ENCODE measurements at places on chromosomes 6 and 20.

GRCh38 chr6:54913211-54913610 lies 66.6 kb downstream of the FAM83B start:
- DNase-seq, result no peak

DNA sequence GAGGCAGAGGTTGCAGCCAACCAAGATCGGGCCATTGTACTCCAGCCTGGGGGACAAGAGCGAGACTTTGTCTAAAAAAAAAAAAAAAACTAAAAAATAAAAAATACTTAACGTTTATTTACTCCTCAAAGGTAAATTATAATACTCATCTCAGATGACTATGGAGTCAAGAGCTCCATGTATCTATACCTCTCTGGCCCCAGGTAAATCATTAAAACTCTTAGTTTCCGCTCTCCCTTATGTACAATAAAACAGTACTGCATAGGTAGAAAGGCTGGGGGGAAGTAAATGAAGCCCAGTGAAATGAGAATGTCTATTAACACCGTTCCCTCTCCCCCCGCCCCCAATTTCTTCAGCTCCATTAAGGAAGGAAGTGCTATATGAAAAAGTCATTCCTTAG lies 1.2 kb downstream of the SRSF12 start:
- no peak for DNase-seq

DNA sequence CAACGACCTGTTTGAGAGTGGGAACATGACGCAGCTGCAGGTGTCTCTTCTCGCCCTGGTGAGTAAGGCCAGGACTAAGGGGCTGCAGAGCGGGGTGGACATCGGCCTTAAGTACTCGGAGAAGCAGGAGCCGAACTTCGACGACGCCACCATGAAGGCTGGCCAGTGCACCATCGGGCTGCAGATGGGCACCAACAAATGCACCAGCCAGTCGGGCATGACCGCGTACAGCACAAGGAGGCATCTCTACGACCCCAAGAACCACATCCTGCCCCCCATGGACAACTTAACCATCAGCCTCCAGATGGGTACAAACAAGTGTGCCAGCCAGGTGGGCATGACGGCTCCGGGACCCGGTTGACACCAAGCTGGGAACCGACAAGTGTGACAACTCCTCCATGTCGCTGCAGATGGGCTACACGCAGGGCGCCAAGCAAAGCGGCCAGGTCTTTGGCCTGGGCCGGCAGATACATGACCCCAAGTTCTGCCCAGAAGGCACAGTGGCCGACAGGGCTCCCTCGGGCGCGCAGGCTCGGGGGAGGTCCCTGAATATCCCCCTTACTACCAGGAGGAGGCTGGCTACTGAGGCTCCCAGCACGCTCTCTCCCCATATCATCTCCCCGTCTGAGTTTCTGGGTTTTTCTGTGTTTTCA lies 15.9 kb upstream of the AMD1 start:
- DNase-seq, result no peak

DNA sequence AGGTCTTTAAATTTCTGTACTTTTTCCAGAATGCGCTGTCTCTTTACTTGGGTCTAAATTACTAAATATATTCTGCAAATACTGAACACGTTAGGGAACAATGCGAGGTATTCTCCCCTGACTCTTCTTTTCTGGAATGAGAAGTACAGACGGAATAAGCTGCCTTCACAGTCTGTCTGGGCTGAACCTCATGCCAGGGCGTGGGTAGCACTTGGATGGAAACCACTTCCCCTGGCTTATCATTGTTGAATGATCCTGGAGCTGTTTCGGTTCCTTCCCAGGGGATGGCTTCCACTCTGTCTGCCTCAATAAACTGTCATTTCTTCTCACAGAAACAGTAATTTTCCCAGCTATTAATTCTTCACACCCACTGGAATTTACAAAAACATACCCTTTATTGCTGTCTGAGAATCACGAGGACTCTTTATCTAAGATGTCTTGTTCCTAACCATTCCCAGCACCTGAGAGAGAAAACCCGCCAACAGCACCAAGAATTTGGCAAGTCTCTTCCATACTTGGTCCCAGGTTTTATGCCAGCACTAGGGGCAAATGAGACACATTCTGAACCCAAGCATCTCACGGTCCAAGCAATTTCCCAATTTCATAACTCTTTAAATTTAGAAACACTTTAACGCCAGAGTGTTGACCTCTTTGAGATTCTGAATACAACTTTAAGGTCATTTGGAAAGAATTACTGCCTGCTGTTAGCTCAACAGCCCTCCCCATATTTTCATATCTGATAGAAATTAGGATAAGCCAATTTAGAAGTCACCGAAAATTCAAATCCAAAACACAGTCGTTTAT lies 43.2 kb upstream of the ADGRF5 start:
- DNase-seq, result no peak

DNA sequence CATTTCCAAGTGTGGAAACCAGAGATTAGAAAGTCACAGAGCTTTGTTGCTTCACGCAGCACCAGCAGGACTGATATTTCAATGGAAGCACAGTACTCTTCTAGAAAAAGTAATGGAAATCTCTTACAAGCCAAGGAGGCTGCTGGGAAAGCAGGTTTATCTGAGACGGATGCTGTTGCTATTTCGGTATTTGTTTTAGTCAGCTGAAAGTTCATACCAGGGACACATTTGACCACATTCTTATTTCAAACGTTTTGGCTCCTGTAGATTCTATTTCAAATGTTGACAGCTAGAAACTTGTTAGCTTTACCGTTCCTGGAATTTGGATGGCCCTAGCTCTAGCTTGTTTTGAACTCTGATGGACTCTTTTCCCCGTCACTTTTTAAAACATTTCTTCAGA lies 3.7 kb upstream of the TMEM242 start:
- DNase-seq, result no peak

- DNase-seq, result no peak
These were observed 634.0 kb upstream of the PTCHD4 start for GRCh38 chr6:48744948-48745347.

DNA sequence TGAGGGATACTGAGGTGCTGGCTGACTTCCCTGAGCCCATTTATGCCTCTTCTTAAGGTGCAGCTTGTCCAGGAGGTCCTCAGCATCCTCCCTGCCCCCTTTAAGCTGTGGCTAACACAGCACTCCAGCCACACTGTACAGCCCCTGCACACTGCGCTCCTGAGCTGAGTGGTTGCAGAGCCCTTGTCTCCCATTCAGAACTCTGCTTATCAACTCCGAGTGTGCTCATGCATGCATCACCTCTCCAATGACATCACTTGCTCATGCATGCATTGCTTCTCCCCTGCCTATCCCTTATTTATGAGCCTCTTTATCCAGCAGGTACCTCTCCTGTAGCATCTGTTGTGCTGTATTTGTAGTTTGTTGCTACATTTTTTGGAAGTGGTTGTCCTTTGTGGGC lies 124.6 kb downstream of the AIG1 start:
- no peak for DNase-seq

GRCh38 chr20:60300374-60300773 lies 342.2 kb downstream of the CDH26 start:
- DNase-seq, result no peak

- peak; percentile 14 for DNase-seq
These were observed 118.9 kb downstream of the ARMC2 start for GRCh38 chr6:108966855-108967755.

GRCh38 chr6:51301962-51302361 lies 483.3 kb downstream of the TFAP2B start:
- DNase-seq, result no peak

DNA sequence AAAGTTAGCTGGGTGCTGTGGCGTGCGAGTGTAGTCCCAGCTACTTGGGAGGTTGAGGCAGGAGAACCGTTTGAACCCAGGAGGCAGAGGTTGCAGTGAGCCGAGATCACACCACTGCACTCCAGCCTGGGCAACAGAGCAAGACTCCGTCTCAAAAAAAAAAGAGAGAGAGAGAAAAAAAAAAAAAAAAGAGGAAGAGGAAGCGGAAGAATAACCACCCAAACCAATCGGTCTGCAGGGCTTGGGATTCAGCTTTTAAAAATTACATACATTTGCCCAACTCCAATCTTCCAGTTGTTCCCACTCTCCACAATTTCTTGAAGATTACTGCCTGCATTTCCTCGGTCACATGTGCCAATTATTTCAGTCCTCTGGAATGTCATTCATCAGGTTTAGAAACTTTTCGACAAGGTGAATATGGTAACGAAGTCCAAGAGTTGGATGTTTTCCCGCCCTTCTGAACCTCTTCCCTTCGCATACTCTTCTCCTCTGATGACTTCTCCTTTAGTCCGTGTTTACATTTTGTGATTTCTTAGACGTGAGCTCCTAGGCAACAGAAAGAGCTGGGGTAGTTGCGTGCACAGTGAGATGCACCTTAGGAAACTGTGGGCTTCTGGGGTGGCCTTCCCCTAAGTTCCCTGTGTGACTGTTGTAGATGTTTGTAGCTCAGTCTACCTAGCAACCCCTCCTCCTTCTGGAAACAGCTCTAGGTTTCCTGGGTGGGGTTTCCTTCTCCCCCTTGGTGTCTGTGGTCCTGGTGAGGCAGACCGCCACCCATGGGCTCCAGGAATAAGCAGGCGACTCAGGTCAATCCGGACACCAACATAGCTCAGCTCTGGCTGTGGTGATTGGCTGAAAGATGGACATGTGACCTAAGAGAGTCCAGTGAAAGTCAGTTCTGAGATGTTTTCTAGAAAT lies 63.0 kb upstream of the NCOA3 start:
- DNase-seq, result no peak

- no peak for DNase-seq
These were observed 87.7 kb downstream of the THEMIS start for GRCh38 chr6:127812985-127813698.

DNA sequence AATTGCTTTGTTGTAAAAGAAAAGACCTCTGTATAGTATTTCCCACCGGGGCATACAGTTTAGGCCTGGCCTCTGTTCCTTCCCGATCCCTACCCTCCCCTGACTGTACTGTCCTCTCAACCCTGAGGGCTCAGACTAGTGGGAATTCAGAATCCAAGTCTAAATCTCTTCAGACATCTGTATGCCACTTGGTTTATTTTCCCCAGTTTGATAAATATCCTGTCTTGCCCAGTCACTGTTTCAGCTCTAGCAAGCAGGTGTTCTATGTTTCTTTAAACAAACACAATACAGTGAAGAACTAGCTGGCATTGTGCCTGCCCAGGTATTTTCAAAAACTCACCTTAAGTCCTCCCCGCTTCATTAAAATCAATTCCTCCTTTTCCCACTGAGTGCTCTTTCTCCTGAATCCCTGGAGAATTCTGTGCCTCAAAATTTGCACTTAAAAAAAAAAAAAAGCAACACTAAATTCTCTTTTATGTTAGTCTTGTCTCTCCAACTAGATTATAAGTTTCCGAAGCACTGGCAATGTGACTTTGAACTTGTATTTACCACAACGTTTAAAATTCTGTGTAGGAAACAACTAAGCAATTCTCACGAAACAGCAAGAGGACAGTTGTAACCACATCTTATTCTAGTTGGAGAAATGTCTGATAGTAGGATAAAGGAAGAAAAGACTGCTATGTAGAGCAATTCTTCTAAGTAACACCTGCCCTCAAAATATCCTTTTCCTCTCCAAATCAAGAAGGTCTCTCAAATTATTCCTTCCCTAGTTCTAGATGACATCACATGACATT lies 112.0 kb upstream of the CARMIL1 start:
- no peak for DNase-seq

GRCh38 chr6:130282234-130282995 lies 59.7 kb upstream of the SAMD3 start:
- DNase-seq, result no peak

- no peak for DNase-seq
These were observed 3.6 kb downstream of the TBCC start for GRCh38 chr6:42742116-42742894.

DNA sequence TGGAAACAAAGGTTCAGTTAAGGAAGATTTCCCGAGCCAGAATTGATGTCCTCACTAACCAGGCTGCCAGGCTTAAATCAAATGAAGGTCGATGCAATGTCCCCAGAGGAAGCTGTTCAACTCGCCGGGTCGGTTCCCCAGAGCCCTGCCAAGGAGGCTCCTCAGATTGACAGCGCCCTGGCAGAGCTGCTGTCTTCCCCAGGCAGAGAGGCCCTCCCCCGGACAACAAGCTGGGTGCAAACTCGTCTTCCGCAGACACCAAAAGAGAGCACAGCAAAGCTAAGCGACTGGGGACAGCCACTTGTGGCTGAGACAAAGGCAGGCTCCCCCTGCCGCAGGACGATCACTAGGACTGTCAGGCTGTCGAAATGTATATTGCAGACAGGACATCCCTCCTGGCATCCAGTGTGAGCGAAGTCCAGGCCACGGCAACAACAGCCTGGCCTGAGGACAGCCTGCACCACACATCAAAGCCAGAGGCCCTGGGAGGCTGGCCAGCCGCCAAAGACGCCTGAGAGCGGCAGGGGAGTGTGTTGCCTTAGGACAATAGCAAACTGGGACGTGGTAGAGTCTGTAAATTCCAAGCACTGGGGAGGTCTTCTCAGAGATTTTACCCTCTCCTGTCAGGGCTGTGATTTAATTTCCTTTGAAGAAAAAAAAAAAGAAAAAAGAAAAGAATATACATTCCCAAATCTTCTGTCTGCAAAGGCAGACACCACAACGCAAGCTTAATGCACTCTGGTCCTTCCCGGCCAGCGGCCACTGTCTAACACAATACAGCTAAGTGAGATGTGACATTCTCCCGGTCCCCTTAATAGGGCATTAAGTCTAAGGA lies 99.1 kb downstream of the HIVEP2 start:
- no peak for DNase-seq

DNA sequence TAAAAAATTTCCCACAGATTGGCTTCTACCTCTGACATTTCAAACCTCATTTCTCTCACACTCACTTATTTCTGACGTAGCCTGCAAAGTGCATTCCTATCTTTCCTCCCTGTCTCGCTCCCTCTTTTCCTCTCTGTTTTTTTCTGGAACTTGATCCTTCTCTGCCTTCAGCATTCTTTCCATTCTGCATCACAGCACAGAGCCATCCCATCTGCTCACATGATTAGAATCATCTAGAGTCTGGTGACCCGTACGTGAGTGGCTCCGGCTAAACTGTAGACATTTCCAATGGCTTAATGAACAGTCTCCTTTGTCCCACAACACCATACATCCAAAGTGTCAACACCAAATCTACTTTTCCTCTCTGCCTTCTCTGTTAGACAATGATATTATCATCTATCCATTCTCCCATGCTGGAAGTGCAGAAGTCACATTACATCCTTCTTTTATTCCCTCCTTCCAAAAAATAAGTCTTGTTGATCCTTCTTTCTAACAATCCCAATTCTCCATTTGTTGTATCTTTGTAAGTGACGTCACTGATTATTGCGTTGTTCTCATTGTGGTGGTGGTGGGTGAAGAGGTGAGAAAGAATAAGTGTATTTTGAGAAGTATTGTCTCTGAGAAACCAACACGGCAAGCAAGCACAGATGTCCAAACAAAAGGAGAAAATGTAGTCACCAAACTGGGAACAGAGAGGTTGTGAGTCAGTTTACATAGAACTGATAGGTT lies 41.6 kb downstream of the OPRM1 start:
- DNase-seq, result no peak

- DNase-seq, result no peak
These were observed 71.1 kb upstream of the CTNNBL1 start for GRCh38 chr20:37622728-37623127.
